Hippocampal formation (tissue), 2 donors: ENCODE measurements at places on chromosomes 2 and 18.

DNA sequence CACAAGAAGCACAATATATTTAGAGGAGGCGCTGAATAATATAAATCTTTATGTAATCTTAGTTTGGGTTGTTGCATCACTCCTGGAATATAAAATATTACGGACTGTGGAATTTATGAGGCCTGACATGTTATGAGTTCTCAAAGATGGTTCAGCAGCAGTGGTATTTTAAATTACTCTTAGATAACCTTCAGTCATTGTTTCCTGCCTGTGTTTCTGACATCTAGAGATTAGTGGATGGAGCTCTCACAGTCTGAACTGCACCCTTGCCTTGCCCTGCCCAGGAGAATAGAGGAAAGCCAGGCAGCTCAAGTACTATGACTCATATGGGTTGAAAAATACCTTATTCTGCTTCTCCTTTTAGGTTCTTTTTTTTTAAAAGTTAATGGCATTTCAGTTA lies 70.0 kb downstream of the ACSL3 start:
- DNase-seq: no peak

GRCh38 chr2:25362434-25363145 lies 20.9 kb upstream of the DNMT3A start:
- peak; percentile 27 for DNase-seq

DNA sequence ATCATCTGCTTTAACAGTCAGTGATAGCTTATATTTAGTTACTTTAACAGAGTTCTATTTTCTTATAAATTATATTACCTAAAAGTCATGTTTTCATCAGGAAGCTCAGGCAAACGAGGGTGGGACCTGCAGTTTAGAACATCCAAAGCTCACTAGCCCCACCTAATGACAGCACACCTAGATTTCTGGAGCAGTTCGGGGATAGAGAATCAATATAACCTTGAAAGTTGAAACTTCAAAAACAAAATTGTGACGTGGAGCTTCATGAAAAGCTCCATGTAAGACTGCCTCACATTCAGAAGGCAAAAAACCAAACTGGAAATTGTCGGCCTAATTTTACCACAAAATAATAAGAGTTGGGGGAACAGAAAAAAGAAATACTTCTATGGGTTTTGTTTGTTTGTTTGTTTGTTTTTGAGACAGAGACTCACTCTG lies 185.9 kb upstream of the CCDC150 start:
- DNase-seq: peak; percentile 5

DNA sequence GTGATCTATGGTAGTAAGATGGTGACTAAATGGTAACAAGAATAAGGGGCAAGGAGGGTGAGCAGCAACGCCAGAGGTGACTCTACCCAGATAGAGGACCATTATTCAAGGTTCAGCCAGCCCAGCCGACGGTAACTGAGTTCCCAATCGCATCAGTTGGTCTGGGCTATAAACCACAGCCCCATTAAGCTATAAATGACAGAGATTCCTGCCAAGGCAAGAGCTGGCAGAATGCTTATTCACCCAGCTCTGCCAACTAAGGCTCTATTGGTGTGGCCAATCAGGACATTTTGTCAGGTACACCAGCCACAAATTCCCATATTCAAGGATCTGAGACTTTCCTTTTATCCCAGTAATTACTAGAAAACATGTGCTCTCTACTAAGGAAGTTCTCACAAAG lies 3.6 kb downstream of the CHN1 start:
- DNase-seq: no peak

GRCh38 chr18:24227977-24228666 lies 89.3 kb downstream of the CABYR start:
- DNase-seq: no peak

GRCh38 chr2:26580151-26580550 lies 61.0 kb downstream of the CIB4 start:
- DNase-seq: no peak

DNA sequence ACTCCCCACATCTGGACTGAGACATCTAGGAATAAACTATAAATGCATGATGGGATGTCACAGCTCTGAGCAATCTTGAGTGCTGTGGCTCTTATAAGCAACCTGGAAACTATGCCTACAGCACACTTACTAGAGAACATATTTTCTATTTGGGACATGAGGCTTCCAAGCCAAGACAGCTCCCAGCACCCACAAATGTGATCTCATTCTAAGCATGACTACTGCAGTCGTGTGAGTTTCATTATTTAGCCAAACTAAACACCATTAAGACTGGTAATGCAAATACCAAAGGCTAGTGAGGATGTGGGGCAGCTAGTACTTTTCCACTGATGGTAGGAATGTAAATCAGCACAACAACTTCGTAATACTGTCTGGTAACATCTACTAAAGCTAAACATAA lies 72.5 kb downstream of the RTTN start:
- no peak for DNase-seq

GRCh38 chr2:39476524-39476923 lies 39.4 kb upstream of the MAP4K3 start:
- no peak for DNase-seq

DNA sequence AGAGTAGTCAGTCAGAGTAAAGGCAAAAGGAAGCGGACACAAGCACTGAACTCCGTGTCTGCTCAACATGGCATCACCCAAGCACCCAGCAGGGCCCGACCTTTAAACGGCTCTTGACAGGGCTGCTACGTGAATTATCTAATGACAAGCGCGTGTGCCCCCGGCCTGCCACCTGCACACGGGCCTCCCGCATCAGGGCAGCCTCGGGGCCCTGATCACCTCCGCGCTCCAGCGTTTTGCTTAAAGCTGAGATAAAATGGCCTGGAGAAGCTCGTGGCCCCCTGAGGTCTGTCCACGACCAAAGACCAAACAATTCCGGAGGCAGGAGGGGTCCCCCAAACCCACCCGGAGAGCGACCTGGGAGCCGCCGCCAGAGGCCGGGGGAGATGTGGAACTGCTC lies 376 bp downstream of the NDUFA10 start:
- DNase-seq: no peak

GRCh38 chr18:78610179-78610578 lies 369.4 kb upstream of the SALL3 start:
- no peak for DNase-seq

GRCh38 chr2:215657844-215658243 lies 222.0 kb upstream of the FN1 start:
- no peak for DNase-seq

DNA sequence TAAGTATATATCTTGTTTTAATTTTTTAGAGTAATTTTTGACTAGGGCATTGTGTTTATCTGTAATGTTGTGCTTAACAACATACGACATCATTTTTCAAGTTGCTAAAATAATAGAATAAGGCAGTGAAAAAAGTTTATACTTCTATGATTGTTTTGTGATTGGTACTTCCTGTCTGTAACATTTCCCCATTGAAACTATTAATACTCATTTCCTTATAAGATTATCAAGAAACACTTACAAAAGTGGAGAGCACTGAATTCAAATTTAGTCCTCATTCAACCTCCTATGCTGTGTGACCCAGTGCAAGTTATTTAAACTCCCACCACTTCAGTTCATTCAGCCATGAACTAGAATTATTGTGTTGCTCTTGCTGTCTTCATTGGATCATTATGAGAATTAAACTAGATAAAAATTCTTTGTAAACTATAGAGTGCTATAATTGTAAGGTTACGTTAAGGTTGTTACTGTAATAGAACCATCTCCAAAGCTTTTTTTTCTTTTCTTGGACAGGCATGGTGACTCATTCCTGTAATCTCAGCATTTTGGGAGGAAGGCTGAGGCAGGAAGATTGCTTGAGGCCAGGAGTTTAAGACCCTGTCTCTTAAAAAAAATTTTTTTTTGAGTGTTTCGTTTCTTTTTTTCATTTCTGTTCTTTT lies 2.8 kb downstream of the ETAA1 start:
- no peak for DNase-seq

DNA sequence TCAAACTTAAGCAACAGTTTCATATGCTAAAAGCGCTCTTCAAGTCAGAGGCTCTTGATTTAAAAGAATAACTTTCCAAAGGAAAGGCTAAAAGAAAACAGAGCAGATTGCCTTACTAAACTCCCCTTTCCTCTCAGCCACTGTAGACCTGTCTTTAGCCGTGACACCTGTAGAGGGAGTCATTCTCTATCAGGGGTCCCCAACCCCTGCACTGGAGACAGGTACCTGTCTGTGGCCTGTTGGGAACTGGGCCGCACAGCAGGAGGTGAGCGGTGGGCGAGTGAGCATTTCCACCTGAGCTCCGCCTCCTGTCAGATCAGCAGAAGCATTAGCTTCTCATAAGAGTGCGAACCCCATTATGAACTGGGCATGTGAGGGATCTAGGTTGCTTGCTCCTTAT lies 9.6 kb downstream of the SLC14A1 start:
- no peak for DNase-seq

DNA sequence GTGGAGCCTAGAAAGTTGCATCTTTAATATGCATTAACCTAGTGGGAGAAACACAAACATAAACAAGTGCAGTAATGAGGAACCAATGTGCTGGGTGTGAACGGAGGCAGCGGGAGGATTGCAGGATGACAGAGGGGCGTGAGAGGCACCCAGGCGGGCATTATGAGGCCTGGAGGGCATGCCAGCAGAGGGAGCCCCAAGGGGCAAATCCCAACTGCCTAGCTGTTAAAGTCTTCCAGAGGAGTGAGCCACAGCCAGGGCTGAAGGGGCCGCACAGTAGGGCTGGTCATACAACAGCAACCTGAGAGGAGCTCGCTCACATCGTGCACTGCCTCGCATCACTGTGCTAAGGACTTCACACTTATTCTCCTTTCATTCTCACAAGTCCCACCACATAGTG lies 13.3 kb upstream of the PRELID3A start:
- no peak for DNase-seq

DNA sequence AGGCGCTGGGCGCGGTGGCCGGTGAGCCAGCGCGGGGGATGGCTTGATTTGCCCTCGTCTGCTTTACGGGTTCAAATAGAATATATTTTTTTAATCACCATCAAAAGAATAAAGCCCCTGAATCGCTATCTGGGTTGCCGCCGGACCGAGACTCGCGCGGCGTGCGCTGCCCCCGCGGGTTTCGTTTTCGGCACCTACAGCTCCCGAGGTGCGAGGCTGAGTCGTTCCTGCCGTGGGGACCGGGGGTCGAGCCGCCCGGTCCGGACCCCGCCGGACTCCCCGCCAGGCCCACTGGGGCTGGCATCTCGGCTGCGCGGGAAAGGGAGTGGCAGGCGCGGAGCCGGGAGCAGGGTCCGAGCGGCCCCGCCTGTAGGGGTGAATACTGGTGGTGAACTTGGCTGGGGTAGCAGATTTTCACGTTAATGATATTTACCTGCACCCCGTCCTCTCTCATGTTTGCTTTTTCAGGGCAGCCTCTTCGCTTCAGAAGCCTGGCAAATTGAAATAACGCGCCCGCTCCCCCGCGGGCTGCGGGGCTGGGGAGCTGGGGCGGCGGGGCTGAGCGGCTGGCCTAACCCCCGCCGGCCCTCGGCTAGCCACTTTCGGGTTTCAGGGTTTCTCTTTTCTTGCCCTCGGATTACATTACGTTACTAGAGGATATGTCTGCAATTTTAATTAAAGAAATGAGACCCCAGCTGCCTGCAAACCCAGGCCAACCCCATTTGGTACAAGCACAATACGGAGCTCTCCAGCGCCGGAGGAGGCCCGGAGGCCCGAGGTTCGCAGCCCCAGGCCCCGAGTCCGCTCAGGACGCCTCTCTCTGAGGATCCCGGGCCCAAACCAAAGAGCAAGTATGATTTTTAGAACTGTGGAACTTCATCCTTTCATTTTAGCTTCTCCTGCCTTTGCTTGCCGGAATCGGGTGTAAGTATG lies 1.7 kb upstream of the CELF4 start:
- no peak for DNase-seq

- no peak for DNase-seq
Observed at GRCh38 chr2:168970711-168971233, 60.4 kb downstream of the ABCB11 start.

DNA sequence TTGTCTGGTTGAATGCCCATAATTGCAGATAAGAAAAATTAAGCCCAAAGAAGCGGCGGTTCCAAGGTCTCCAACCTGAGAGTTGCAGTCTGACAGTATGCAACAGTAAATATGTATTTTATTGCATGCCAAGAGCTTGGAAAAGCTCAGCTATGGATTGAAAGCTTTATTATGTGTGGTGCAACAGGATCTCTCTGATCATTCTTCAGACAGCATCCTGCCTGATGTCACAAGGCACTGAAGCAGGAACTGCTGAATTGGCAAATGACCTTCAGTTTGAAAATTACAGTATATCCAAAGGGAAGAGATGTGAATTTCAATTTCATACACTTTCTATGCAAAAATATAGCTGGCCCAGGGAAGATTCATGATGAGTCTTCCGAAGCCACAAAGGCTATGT lies 42.5 kb downstream of the DOCK10 start:
- no peak for DNase-seq

GRCh38 chr18:51503351-51503750 lies 305.9 kb upstream of the MEX3C start:
- DNase-seq: no peak

- no peak for DNase-seq
Observed at GRCh38 chr2:59021786-59022185, 780.7 kb upstream of the FANCL start.

DNA sequence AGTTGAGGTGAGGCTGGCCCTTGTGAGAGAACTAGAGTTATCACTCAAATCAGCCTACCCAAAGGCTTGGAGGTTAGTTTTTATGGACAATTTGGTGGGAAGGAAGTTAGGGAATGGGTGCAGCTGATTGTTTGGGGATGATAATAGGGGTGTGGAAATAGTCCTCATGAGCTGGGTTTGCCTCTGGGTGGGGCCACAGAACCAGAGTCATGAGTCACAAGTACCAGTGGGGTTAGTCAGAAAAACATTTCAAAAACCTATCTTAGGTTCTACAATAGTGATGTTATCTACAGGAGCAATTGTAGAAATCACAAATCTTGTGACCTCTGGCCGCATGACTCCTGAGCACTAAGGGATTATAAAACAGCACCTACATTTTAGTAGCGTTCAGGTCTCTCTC lies 630.1 kb upstream of the PIK3C3 start:
- DNase-seq: no peak

DNA sequence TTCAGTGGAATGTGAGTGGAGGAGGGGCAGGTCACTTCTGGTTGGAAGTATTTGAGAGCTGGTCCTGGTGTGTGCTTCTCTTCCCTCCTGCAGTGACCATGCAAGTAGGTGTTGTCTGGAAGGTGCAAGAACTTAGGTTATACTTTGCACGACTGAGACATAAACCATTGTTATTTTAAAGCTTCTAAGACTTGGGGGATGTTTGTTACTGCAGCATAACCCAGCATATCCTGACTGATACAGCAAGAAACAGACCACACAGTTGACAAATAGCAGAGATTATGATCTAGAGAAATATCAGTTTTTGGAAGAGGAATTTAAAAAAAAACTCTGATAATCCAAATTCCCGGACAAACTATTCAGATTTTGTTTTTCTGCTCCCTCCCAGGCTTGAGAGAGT lies 130.8 kb downstream of the ACTR3 start:
- DNase-seq: no peak

GRCh38 chr2:215811003-215811402 lies 202.3 kb downstream of the MREG start:
- DNase-seq: no peak

- DNase-seq: no peak
Observed at GRCh38 chr2:227394401-227394800, 6.7 kb upstream of the SCYGR1 start.

GRCh38 chr2:196277002-196277401 lies 105.6 kb upstream of the STK17B start:
- DNase-seq: no peak

GRCh38 chr2:151350579-151351195 lies 6.7 kb upstream of the TNFAIP6 start:
- no peak for DNase-seq
